ENCODE measurements at places on chromosomes 6 and 20.
A peak's percentile ranks its signal among the peaks of the same experiment; 100 is the strongest.

GRCh38 chr6:110064744-110065524 lies 86.8 kb downstream of the GPR6 start:
- DNase-seq: no peak

DNA sequence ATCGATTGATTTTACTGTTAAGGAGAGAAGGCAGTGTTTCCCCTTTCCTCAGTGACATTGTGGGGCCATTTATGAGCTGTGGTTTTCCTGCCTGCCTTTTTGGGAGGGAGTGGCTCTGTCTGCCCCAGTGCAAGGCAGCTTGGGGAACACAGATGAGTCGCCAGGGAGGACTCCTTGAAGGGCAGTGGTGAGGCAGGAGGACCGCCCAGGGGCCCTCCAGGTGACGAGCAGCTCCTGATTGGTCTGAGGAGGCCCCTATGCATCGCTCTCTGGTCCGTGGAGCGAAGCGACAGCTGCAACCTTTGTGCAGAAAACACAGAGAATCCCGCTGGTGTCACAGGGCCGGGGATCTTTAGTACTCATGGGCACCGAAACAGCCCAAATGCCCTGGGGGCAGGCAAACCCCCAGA lies 100.3 kb downstream of the TMEM242 start:
- no peak for DNase-seq

- no peak for DNase-seq
These were observed 65.1 kb upstream of the NXT1 start for GRCh38 chr20:23285536-23285935.

DNA sequence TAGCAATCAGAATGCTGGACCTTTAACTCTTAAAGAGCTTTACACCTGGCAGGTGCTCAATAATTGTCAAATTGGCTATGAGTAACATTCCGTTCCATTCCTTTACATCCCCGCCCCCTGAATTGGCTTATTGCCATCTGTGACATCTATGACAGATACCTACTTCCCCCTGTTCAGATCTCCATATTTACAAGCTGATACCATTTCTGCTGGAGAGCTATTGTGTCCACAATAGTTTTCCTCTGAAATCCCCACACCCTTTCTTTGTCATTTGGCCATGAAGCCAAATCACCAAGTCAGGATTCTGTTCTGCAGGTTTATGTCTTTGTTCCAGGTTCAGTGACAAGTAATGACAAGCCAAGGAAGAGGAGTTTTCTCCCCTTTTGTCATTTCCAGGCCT lies 3.2 kb downstream of the CDH26 start:
- no peak for DNase-seq

GRCh38 chr6:44245912-44246662 lies 814 bp upstream of the HSP90AB1 start:
- DNase-seq: peak; percentile 87
